ENCODE measurements at places on chromosomes 11 and 22.

DNA sequence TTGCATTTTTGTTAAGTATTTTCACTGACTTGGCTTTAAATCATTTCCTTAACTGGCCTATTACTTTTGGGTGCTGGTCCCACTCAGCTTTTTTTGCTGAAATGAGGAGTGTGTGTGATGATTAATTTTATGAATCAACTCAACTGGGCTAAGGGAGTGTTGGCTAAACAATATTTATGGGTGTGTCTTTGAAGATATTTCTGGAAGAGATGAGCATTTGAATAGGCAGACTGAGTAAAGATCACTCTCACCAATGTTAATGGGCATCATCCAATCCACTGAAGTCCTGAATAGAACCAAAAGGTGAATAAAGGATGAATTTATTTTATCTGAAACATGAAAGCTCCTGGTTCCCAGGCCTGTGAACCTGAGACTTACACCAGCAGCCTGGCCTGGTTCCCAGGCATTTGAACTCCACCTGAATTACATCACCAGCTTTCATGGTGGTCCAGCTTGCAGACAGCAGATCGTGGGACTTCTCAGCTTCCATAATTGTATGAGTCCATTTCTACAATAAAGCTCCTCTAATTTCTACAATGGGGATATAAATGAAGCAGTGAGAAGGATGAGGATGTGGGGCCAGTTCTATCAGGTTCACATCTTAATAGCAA lies 241.3 kb upstream of the ZC3H12C start:
- DNase-seq: no peak

DNA sequence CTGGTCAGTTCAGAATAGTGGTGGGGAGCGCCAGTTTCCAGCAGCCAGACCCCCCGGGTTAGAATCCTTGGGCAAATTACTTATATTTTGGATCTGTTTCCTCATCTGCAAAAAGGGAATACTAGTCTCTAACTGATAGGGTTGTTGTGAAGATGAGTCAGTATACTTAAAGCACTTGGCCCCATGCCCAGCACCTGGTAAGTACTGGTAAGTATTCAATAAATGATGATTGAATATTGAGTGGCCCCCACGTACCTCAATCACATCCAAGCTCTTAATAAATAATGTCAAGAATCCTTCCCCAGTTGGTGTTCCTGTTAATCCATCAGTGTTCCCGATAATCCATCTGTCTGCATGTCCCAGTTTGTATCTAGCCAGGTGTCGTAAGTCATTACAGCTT lies 12.1 kb downstream of the ACP2 start:
- DNase-seq: no peak

GRCh38 chr11:44868021-44868420 lies 82.7 kb downstream of the TP53I11 start:
- DNase-seq: no peak

DNA sequence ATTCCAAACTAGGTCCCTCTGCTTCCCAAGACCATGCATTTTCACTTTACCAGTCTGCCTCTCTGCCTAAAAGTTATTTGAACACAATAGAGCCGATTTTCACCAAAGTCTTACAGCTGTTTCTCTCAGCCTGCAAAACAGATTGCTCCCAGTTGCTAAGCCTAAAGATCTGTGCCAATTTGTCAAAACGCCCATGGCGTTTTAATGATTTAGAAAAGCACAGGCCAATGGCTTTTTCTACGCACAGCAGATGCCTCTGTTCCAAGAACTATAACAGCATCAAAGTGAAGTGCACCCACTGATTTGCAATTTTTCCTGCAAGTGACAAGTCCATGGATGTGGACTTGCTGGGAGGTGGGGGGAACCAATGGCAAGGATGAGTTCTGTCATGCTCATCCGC lies 173.9 kb upstream of the SYN3 start:
- no peak for DNase-seq

DNA sequence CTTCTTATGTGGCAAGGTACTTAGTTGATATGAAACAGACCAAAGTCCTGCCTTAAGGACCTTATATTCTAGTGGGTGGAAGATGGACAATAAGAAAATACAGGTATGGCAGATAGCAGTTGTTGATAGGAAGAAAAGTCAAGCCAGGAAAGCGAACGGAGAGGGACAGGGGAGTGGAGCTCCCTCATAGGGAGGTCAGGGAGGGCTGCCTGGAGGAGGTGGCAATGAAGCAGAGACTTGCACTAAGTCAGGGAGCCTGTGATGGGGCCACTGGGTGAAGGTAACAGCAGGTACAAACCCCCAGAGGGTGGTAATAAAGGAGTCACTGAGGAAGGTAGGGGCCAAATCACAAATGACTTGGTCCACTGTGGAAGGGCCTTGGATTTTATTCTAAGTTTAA lies 65.3 kb downstream of the ABTB2 start:
- DNase-seq: no peak

GRCh38 chr11:73095613-73096012 lies 46.5 kb downstream of the FCHSD2 start:
- no peak for DNase-seq

DNA sequence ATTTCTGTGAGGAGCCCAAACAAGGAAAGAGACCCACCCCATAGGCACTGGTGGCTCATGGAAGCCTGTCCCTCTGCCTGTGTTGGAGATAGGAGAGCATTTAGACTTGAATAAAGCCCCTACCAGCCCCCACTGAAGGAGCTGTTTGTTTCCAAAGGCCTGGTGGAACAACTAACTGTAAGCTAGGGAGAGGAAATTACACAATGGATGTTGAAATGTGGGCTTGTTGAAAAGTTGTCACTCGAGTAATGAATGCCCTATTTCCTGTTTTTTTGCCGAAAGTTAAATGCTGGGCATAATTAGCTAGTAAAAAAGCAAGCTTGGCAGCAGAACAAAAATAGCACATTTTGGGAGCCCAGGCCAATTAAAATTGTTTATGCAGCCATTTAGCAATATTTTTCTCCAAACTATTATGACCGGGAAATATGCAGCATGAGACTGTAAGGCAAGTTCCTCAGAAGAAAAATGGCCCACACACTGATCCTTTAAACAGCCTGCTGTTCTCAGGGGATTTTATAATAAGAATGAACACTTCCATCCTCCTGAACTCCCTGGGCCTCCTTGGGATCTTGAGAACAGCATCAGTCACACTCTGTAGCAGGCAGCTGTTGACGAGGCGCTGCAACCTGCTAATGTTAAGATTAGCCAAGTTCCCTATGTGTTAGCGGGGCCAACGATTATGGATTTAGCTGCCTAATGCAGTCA lies 38.6 kb upstream of the LMO2 start:
- DNase-seq: no peak

DNA sequence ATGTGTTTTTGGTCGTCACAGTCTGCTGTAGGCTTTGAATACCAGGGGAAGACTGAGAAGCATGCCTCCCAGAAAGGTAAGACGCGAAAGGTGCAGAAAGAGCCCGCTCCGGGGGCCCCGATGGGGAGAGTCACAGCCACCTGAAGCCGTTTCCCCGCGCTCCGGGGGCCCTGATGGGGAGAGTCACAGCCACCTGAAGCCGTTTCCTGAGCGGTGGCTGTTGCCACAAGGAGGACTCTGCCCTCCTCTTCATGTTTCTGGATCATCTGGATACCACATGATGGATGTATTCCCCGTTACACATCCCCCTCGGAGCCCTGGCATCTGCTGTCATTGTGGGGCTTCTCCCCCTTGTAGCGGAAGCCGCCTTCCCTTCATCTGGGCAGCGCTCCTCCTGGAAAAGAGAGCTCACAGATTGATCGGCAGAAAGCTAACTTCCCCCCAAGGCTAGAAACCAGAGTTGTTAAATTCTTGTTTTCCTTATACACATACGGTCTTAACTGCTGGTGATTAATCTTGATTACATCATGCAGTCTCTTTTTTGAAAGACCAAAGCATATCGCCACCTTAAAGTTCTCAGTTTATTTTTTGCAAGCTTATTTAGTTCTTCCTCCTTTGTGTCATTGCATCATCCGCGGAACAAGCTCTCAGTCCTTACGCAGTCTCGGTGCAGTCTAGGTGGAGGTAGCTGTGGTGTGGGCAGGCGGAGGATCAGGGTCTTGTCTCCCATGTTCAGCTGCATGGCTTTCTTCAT lies 17.5 kb downstream of the CTTN start:
- DNase-seq: no peak

DNA sequence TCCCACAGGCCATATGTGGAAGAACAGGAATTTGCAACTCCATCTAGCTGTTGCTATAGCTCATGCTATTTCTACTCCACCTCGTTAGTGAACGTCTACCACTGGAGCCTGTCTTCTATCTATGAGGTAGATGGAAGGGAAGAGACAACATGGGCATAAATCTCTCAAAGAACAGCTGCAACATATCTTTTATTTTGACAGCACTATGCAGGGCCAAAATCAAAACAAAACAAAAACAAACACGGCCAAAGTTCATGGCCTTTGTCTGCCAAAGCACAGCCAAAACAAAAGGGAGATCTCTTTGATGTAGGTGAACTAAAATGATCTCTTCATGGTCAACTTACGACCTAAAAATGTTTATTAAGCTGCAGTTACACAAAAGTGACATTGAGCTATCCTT lies 215.2 kb upstream of the MPPED2 start:
- no peak for DNase-seq

GRCh38 chr11:15968461-15969130 lies 387.8 kb downstream of the SOX6 start:
- no peak for DNase-seq

DNA sequence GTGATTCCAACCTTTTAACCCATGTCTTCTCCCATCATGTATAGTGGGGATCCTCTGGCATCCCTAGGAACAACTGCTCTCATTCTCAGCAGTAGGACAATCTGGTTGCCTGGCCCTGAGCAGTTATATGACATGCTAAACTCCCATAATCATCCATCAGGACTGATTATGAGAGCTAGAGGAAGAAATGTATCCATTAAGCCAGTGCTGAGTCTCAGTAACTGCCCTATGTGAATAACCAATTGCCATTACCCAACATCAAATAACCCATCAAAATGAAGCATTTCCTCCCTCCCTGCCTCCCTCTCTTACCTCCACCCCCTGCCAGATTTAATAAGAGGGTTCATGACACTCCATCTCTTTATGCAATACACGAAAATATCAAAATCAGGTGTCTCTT lies 277.6 kb downstream of the NXPE2 start:
- DNase-seq: no peak

GRCh38 chr11:30956751-30957150 lies 370.6 kb upstream of the MPPED2 start:
- DNase-seq: no peak

DNA sequence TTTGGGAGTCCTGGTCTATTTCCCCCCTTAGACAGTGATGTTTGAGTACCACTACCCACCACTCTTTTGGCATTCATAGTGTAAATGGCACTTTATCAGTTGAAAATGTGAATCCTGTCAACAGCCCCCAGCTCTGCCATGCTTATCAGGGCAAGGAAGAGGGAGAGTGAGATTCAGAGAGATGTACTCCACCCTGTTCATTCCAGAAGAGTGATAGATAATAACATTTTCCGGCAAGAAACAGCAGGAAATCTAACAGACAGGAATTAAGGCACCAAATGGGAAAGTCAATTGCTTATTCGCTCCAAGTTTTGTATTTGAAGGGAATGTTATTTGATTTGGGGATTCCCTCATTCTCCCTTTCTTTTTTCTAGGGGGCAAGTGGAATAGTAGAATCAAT lies 681.9 kb downstream of the NTM start:
- DNase-seq: no peak

DNA sequence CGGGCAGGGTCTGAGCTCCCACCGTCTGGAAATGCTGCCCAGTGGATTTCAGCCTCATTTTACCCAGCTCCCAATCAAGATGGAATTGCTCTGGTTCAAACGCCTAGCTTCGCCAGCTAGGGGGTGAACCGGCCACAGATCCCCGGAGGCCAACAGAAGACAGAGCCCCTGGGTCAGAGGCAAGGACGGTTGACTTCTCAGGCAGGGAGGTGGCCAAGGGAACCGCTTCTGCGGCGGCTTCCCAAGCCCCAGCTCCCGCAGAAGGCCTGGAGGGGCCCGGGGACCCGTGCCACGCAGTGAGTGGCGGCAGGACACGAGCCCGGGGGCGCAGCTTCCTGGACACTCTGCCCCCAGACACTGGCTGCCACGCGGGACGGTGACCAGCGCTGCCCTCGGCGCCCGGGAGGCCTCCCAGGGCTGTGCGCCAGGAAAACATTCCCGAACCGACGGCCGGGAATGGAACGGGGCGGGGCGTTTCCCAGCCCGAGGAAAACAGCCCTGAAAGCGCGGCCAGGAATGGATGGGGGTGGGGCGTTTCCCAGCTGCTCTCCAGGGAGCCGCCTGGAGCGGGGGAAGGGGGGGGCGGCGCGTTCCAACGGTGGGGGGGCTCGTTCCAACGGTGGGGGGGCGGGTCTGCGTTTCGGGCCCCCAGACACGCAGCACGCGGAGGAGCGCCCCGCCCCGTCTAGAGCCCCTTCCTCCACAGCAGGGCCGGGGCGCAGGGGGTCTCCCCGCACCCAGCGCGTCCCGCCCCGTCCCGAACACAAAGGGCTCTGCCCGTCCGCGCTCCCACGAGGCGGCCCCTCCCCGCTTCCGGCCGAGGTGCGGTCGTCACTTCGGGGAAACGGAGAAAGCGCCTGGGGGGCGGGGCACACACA lies 13.5 kb upstream of the B4GALNT4 start:
- DNase-seq: peak; percentile 78

DNA sequence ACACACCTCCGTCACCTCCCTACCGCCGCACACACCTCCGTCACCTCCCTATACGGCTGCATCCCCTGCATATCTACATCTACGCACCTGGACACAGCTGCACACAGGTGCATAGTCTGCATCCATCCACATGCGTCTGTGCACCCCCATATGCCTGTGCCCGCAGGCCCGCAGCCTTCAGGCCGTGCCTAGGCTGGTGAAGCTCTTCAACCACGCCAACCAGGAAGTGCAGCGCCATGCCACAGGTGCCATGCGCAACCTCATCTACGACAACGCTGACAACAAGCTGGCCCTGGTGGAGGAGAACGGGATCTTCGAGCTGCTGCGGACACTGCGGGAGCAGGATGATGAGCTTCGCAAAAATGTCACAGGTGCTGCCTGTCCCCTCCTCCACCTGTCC lies 4.8 kb downstream of the PKP3 start:
- no peak for DNase-seq

DNA sequence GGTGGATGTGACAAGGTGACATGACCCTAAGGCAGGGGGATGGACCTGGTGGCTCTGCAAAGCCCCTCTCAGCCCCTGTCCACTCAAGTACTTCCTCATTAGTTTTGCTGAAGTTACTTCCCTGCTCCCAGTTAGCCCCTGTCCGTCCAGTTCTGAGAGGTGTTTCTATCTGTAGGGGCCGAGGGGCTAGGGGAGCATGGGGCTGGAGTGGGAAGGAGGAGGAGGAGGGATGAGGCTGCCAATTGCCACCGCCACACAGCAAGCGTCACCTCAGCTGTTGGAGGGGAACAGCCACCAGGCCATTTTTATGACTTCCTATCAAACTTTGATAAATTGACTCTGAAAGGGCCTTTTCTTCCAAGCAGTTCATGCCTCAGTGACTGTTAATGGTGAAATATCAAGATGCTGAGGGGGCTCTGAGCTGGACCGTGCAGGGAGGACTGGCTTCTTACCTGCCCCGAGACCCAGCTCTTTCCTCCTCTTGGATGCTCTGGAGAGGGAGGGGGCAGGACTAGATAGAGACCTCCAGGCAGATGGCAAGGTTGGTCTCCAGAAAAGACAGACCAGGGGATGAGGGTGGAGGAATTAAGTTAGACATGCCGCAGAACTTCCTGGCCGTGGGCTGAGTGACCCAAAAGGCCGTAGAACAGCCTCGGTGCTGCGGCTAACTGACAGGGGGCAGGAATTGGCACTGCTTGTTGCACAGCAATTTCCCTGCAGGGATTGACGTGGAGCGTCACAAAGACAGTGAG lies 137.0 kb downstream of the ST3GAL4 start:
- no peak for DNase-seq

Measured in stimulated activated CD8-positive, alpha-beta memory T cell treated with anti-CD3 and anti-CD28 coated beads, Interleukin-4, amount 100 ng/mL, for 1 hour (primary cell).